Effector CD4-positive, alpha-beta T cell (primary cell): ENCODE measurements at places on chromosomes 3 and 15.
A peak's percentile ranks its signal among the peaks of the same experiment; 100 is the strongest.

GRCh38 chr3:25009665-25010064 is 418.4 kb upstream of the RARB start:
- no peak for DNase-seq

GRCh38 chr3:124592658-124593441 is 137.4 kb upstream of the UMPS start:
- no peak for DNase-seq

GRCh38 chr3:98593046-98593936 is at the start of gene CPOX:
TSS of gene CPOX (minus strand) at chr3:98593611. CDS start at chr3:98593504, 107 bp downstream.
- DNase-seq = peak; percentile 74

- DNase-seq = no peak
Observed at GRCh38 chr3:192005989-192006388, 545.0 kb downstream of the PYDC2 start.

- no peak for DNase-seq
Observed at GRCh38 chr3:143170074-143170473, 50.5 kb downstream of the CHST2 start.
